NCI-H526 (cell line): ENCODE measurements at places on chromosomes 5 and 9.

GRCh38 chr5:151493665-151494064, 46.3 kb downstream of the SLC36A1 start:
- no peak for DNase-seq

GRCh38 chr9:136339173-136339957, 12.0 kb downstream of the GPSM1 start:
- DNase-seq, result peak; percentile 25

- DNase-seq, result no peak
These were observed 181.1 kb upstream of the ELAVL2 start for GRCh38 chr9:24007185-24007584.

DNA sequence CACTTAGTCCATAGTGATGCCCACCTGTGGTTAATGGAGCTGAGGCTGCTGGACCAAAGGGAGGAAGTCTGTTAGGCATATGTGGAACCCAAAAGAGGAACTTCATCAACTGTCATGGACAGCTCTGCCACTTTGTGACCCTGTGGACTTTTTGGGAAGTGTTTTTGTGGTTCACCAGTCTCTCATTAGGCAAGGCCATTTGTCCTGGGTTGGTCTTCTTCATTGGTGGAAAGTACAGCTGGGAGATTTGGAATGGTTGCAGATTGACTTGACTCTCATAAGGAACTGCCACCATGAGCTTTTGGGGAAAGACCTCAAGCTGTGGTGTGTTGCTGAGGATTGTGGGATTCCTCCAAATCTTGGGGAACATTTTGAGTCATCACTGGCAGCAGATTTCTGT, 31.9 kb upstream of the IL12B start:
- DNase-seq, result no peak

GRCh38 chr5:24621792-24622191, 23.0 kb downstream of the CDH10 start:
- DNase-seq, result no peak
